ENCODE measurements at places on chromosomes 12 and 14.

DNA sequence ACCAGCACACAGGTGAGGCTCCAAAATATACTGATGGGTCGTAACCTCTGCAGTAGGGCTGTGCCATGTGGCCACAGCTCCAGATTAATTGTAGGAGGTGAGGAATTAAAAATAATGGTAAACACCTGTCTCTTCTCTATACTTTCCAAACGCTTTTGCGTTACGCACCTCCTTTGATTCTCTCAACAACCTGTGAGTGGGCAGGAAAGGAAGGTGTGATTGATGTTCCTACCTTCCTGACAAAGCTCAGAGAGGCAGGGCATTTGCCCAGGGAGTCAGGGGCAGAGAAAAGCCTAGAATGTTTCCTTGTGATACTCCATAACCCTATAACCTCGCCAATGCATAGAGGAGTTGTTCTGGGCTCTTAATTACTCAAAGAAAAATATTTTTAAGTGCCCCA, 124.9 kb downstream of the PRMT8 start:
- DNase-seq: no peak

DNA sequence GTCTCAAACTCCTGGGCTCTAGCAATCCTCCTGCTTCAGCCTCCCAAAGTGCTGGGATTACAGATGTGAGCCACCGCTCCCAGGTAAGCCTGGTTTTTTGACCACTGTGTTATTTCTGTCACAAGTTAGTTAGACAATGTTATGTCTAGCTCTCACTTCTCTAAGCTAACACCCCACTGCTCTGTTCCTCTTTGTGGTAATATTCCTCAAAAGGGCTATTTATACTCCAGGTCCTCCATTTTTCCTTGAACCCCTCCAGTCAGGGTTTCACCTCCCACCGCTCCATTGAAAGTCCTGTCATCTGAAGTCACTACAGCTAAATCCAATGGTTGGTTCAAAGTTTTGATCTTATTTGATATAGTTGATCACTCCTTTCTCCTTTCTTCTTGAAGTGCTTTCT, 5.1 kb downstream of the IRAK3 start:
- no peak for DNase-seq

DNA sequence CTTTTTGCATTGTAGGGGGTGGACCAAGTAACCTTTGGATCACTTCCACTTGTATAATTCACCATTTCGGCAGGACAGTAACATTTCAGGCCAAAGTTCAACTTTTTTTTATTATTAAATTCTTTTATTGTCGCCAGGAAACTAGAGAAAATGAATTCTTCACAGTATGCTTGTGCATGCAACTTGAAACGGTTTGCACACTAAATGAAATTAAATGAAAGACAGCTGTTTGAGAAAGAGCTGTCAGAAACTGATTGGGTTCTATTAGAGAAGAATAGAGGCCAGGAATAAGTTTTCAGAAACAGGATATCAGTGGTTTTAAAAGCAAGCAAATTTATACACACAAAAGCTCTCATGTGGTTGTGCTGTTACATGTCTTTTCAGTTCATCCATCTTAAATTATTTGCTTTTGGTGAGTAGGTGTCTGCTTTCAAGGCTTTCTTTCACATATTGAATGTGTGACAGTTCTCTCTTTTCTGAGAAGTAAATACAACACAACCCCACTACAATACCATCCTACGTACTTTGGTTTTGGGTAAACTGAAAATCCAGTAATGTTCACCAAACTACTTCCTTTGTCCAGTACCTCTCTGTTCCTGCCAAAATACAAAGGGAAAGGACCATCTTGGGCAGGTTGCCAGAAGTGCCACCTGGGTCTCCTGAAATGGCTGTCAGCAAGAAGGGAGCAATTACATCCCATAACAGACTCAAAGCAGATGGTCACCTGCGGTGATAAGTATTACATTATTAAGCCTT, 291.7 kb downstream of the RAD51B start:
- no peak for DNase-seq

DNA sequence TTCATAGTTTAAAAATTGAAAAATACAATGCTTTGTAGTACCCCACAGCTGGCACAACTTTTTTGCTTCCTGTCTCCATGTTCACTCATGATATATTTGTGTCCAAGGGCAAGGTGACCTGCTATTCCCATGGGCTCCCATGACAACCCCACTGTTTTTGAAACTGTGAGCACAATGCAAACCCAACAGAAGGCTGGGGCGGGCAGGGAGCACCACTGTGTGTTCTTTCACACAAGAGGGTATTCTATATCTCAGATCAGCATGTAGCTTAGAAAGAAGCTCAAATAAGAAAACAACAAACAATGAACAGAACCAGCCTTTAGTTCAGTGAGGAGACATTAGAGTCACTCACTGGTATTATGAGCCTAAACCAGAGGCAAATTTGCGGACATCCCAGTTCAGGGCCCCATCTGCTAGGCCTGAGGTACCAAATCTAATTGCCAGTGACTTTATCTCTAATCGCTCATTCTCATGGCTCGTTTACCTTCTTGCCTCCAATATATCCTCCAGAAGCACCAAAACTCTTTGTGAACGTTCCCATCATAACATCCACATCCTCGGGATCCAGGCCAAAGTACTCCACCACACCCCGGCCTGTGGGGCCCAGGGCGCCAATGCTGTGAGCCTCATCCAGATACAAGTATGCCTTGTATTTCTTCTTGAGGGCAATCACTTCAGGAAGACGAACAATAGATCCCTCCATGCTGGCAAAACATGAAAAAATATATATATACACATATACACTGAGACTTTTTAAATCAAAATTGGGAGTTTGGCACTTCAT, 56.4 kb upstream of the ISM2 start:
- DNase-seq: no peak

DNA sequence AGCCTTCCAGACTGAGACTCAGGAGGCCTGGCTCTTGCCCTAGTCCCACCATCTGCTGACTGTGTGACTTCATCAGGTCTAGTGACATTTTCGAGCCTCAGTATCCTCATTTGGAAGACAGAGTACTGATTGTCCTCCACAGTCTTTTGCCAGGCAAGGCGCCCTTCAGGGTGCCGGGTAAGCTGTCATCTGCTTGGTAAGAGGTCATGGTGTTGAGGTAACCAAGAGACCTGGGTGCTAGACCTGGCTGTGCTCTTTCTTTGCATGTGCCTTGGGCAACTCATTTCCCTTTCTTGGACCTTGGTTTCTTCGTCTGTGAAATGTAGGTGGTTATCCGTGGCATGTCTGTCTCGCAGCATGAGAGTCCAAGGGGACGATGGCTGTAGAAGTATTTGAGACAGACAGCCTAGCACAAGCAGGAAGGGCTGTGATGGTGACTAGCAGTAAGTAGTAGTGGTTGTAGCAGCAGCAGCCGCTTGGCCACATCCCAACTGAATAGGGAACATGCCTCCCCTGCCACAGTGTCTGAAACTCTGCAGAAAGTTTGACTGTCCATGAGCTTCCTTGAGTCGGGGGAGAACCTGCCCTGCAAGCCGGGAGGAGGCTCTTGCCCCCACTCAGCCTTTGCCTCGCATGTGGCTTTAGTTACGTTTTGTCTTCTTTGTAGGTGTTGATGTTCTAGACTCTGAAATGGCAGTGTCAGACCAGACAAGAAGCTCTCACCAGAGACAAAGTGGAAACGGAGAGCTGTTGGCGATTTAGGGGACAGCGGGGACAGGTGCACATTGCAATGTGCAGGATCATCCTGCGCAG, 40.3 kb downstream of the EVL start:
- DNase-seq: peak; percentile 15

DNA sequence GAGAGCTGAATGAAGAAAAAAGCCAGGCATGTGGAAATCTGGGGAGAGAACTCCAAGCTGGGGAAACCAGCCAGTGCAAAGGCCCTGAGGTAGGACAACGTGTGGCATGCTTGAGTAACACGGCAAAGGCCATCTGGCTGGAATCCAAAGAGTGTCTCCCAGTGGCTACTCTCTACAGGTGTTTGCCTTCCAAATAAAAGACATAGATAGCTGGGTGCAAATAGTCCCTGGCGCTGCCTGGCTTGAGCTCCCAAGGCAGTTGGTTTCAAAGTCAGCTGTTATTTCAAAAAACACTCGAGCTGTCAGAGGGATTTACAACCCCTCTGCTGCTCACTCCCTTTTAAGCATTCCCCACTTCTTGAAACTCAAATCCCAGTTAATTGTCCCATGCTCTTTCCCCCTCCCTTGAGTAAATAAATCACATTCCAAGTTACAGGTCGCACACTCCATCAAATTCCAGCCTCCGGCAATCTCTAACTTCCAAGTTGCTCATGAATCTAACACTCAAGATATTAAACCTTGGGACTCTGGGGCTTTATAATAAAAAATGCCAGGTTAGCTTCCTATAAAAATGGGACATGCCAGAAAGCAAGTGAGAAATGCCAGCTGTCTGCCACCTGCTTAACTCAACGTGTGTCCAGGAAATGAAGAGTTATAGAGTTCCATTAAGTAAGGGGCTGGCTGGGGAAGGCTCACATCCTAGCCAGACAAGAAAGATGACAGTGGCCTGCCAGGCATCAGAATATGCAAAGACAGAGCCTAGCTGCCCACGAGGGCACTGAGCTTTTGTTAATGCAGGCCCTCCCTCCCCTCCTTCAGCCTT, 133.6 kb upstream of the NOS1 start:
- DNase-seq: no peak

- peak; percentile 42 for DNase-seq
Observed at GRCh38 chr12:21502164-21502496, 541 bp downstream of the GOLT1B start.

- DNase-seq: no peak
Observed at GRCh38 chr14:66041582-66041981, 444.6 kb upstream of the CCDC196 start.

DNA sequence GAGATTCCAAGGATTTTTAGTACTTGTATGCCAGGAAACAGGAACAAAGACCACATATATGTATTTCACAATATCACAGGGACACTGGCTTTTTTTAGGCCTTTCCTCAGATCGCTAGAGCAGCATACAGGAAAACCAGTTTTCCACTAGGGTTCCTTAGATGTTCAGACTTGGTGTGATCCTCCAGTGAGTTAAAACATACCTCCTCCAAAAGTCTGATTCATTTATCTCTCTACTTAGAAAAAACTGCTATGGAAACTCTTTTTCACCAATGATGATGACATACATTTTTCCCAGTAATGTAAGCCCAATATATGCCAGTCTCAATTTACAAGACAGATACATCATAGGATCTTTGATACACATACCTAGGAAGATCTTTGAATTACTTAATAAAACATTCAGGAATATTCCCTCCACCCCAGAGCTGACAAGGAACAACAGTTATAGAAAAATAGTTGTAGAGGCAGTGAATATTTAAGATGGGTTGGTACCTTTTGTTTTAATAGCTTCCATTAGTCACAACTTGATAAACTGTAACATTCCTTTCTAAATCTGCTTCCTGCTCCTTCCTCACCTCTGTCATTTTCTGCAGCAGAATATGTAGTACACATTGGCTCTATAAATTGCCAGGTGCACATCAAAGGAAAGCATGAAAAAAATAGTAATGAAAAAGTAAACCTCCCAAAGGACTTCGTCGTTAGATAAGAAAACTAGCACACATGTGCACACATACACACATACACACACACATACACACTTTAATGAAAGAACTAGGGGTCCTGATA, 27.5 kb downstream of the BCAT1 start:
- DNase-seq: no peak

DNA sequence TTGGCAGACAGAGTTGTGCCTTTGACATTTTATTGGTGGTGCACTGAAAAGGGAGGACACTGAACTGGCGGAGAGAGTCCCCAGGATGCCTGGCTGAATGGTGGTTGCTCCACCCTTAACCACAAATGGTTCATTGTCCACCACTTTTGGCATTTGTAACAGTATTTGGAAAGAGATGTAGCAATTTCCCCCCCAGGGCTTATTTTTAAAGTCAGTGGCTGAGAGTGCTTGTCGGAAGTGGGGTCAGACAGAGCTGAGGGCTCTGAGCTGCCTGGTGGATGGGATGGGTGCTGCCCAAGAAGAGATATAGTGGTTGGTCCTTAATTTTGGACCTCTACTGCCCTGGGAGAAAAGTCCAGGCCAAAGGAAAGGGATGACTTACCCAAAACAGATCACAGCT, 31.5 kb upstream of the FGF6 start:
- no peak for DNase-seq

DNA sequence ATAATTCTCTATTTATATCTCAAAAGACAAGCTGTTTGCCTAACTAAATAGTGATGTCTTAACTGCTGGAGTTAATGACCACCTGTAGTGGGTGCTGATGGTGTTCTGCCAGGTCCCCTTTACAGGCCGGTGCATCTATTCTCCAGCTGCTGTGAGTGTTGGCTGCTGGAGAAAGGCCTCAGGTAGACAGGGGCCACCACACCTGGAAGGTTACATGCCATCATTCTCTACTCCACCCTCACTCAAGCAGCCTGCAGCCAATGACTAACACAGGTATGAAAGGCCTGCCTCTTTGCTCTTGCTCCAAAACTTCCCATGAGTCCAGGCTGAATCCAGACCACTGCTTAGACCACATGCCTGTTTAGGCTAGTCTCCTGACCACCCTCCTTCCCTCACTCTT, 73.9 kb downstream of the RPS6KA5 start:
- DNase-seq: no peak

- no peak for DNase-seq
Observed at GRCh38 chr12:122072031-122072970, 6.3 kb upstream of the MLXIP start.

GRCh38 chr14:105568859-105569766, 42.7 kb downstream of the TMEM121 start:
- no peak for DNase-seq

DNA sequence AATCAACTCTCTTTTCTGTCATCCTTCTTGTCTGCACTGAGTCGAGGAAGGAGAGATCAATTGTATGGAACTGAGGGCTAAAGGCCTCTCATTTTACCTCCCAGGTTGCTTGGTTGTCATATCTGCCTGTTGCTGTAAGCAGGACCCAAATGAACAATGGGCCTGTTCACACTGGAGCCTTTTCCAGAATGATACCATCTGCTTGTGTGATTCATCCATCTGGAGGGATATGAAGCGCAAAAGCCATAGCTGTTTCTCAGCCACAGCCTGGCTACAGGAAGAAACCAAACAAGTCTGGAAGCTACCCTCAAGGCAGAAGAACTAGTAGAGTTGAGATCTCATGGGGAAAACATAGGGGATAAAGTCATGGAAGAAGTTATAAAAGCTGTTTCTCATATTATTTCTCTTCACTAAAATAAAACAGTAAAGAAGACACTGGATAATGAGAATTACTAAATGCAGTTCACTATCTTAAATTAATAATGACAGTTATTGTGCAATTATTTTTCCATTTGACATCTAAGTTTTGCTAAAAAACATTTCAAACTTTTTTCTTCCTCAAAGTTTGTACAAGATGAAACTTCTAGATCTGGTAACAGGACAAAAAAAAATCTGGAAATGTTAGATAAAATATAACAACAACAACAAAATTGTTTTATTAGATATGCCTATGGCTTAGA, 106.3 kb downstream of the SPTSSA start:
- DNase-seq: no peak

- DNase-seq: no peak
Observed at GRCh38 chr14:71115821-71116567, 208.7 kb downstream of the PCNX1 start.

- DNase-seq: no peak
Observed at GRCh38 chr12:45660330-45660729, 69.2 kb upstream of the ARID2 start.

Data from CD4-positive, alpha-beta T cell treated with Interleukin-10 for 1 hour (primary cell).